ENCODE measurements at places on chromosomes 1 and 21.

DNA sequence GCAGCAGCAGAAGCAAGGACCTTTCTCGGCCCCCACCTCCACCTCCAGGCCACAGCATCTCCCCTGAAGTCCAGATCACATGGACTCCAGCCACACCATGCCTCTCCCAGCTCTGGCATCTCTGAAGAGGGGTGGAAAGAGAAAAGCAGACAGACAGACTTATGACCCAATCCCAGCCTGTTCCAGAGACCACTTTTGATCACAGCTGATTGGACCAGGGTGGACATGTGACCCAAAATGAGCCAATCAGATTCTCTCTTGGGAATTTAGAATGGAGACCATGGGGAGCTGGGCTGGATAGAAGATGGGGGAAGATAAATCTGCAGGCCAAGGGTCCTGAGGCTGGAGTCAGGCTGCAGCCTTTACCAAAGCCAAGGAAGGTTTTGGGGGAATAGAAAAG, 16.4 kb downstream of the HTR1D start:
- DNase-seq = no peak

- DNase-seq = no peak
Observed at GRCh38 chr1:225156254-225156653, 226.8 kb downstream of the DNAH14 start.

- DNase-seq = no peak
Observed at GRCh38 chr1:15525050-15526020, 1.3 kb upstream of the DNAJC16 start.

- DNase-seq = no peak
Observed at GRCh38 chr1:184497959-184498723, 111.3 kb downstream of the C1orf21 start.

DNA sequence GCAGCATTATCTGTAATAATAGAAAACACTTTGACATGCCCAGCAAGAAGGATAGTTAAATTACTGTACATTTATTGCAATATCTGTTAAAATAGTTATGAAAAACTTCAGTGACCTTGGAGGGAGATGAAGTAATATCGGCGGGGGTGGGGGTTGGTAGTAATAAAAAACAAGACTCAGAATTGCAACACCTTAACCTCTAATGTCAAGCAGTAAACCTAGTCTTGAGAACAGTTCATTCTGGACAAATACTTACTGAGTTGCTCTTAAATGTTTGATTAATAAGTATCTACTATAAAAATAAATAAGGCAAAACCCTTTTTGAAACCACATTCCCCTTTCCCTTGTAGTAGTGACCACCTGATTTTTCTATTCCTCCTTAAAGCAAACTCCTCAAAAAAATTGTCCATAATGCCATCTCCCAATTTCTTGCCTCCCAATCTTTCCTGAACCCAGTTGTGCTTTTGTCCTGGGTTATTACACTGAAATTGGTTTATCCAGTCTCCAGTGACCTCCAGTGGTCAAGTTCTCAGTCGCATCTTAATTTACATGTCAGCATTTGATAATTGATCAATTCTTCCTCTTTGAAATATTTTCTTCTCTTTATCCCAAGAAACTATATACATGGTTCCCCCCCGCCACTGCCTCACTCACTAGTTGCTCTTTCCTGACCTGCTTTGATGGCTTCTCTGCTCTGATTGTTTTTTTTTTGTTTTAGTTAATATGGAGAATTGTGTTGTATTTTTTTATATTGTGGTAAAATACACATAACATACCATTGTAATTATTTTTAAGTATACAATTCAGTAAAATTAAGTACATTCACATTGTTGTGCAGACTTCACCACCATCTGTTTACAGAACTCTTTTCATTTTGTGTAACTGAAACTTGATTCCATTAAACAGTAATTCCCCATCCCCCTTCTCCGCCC, 36.8 kb downstream of the RAP1A start:
- DNase-seq = no peak

DNA sequence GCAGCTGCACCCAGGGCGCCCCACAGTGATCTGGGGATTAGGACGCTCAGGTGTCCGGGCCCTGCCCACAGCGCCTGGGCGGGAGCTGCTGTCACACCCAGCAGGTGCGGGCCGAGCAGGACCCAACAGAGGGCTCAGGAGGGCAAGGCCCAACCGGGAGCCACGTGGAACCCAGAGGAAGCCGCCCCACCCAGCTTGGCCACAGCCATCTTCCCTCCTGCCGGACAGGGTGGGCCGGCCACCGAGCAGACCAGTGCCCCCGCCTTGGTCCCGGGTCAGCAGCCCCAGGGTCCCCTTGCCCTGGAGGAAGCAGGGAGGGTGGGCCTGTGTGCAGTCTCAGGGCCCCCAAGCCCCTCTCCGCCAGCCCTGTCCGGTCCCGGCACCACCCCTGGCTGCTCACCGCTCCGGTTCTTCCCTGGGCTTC, 6.3 kb upstream of the TTLL10 start:
- DNase-seq = no peak

GRCh38 chr1:19042675-19043578, 86.5 kb upstream of the IFFO2 start:
- DNase-seq = no peak
